ENCODE measurements at places on chromosomes 4 and X.

- DNase-seq = peak; percentile 67
These were observed at the start of gene KLHL13 for GRCh38 chrX:118116713-118117550. KLHL13 (minus strand) TSS chrX:118116810; CDS start chrX:118028473, 88,337 bp downstream.

- no peak for DNase-seq
These were observed 185.5 kb upstream of the ANXA10 start for GRCh38 chr4:167906851-167907250.

GRCh38 chrX:148615491-148615890 lies 115.1 kb downstream of the AFF2 start:
- DNase-seq = no peak

DNA sequence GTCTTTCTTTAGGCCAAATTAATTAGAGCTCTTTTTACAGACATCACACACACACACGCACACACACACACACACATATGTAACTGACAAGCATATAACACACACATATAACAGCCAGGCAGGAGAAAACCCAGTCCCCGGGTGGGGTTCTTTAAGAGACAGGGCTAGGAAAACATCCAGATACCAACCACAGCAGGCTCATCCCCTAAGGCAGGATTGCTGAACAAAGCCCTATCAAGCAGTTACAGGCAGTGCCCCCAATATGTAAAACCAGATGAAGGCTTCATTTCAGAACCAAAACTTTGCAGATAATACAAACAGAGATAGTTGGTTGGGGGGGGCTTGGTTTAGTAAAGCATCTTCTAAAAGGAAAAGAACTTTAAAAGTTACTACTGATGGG lies 18.0 kb upstream of the FAM47E start:
- no peak for DNase-seq

- no peak for DNase-seq
These were observed 72.6 kb downstream of the WWC2 start for GRCh38 chr4:183171484-183172267.

DNA sequence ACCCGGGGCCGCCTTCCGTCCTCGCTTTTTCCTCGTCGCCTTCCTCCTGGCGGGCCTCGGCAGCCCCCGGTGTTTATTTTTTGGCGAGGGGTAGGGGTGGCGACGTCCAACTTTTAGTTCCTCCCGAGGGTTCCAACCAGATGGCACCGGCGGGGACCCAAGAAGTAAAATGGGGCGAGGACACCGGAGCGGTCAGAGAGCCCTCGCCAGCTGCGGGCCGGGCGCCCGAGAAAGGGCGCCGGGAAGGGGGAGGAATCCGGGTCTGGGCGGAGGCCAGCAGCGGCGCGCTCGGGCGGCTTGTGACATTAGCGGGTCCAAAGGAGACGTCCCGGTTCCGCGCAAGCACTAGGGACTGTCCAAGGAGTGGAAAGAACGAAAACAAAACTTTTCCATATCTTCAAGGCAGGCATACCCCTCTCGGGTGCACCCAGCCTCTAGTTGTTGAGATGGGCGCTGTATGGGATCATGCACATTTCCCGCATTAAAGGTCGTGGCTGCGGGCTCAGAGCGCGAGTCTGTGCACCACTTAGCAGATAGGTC lies 691 bp upstream of the USP46 start:
- DNase-seq = peak; percentile 2

DNA sequence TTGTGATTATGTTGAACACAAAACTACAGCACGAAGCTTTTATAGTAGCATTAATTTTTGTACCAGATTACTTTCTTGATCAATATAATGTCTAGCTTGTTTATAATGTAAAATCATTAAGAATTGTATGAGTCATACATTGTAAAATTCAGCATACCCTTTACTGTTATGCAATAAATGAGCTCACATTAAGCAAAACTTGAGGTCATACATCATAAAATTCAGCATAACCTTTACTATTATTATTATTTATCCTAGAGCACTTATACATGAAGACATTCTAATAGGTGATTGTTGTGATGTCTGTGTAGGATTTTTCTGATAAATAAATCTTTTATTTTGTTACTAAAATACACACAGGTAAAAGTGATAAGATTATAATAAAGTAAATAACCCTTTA lies 49.4 kb downstream of the DTHD1 start:
- no peak for DNase-seq

DNA sequence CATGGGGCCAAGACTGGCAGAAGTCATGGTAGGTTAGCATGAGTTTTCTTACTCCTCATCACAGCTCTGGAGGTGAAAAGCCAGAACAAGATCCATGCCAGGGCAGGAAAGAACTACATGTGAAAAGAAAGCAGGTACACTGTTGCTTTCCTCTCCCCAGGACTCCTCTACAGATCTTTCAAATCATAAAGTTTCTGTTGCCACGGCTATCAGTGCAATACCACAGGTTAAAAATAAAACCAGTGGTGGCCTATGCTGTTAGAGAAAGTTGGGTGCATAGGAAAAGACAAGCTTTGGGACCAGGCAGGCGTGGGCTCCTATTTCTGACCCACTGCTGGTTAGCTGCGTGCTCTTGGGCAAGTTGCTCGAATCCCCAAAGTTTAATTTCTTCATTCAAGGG lies 81.4 kb downstream of the SH3RF1 start:
- DNase-seq = no peak

DNA sequence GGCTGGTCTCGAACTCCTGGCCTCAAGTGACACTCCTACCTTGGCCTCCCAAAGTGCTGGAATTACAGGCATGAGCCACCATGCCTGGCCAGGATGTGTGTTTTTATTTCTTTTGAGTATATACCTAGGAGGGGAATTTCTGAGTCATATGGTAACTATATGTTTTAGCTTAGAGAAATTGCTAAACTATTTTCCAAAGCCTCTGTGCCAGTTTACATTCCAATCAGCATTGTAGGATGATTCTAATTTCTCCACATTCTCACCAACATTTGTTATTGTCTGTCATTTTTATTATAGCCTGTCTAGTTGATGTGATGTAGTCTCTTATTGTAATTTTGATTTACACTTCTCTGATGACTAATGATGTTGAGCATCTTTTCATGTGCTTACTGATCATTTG lies 1576.0 kb downstream of the RPA4 start:
- no peak for DNase-seq

All from NCI-H82 (cell line).